Upper lobe of right lung (tissue), 1 donor: ENCODE measurements at places on chromosomes 5 and 9. TPM values are rescaled to one million over a fixed set of nuclear protein-coding genes. Genes with fewer than 3 reads are reported as not detected.

DNA sequence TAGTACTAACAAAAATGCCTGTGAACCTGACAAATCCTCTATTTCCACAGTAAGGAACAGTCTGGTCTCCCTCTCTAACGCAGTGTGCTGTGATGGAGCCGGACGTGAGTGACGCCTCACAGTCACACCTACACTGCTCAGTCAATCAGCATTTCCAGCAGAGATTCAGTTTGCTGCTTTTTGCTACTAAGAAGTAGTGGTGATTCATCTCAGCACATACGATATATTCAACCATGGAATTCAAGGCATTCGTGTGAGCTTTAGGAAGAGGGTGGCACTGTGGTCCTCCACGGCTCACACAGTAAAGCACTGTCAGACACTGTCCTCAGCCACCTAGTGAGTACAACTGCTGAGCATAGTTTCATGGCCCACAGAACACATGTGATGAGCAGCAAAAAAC is 70.9 kb downstream of the SETX start:
- H3K4me1 ChIP-seq = peaks cover 3% of the 10 kb centered on the region
- H3K4me3 ChIP-seq = no peak overlapping the region

Gene TRIP13
- total RNA-seq = 0.81 TPM

GRCh38 chr9:14358523-14358922 is 44.6 kb upstream of the NFIB start:
- no peak overlapping the region for H3K4me3 ChIP-seq
- no peak for DNase-seq
- H3K27me3 ChIP-seq = no peaks in the 10 kb centered on the region
- peaks cover 9% of the 10 kb centered on the region for H3K4me1 ChIP-seq
- no peaks in the 10 kb centered on the region for H3K36me3 ChIP-seq
- H3K27ac ChIP-seq = no peak overlapping the region

DNA sequence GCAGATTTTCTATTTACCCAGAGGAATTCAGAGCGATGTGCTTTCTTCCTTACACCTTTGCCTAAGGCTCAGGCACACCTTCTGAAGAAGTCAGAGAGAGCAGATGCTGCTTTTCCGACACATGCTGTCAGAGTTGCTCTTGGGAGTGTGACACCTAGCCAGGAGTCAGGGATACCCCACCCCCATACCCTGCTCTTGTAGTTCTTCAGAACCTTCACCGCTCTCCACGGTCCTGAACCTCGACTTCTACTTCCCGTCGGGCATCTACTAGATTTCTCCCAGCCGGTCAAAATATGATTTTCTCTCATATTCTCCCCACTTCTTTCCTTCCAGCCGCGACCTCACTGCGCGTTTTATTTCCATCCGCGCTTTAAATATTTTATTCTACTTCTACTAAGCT is 1.7 kb downstream of the GRIN3A start:
- H3K27me3 ChIP-seq = peaks cover 62% of the 10 kb centered on the region
- no peak for DNase-seq
- H3K27ac ChIP-seq = no peak overlapping the region
- no peaks in the 10 kb centered on the region for H3K36me3 ChIP-seq

DNA sequence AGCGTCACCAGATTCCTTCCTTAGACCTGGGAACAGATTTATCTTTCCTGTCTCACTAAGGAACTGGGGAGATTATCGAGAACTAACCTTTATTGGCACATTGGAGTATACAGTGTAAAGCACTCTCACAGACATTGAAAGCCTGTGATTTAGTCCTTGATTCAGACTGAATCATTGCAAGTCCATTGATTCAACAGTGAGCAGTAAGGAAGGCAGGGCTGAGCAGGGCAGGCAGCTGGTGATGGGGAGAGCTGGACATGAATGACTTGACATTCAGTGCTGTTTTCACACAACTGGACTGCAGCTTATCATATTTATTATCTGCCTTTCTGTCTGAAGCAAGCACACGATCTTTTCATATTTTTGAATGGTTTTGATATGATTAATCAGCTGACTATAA is 16.2 kb downstream of the ISOC1 start:
- H3K4me1 ChIP-seq = no peaks in the 10 kb centered on the region
- peaks cover 18% of the 10 kb centered on the region for H3K36me3 ChIP-seq
- DNase-seq = no peak
- no peaks in the 10 kb centered on the region for H3K27me3 ChIP-seq
- H3K4me3 ChIP-seq = no peak overlapping the region

- H3K4me3 ChIP-seq = no peak overlapping the region
- no peaks in the 10 kb centered on the region for H3K27me3 ChIP-seq
- H3K36me3 ChIP-seq = no peaks in the 10 kb centered on the region
- peaks cover 10% of the 10 kb centered on the region for H3K4me1 ChIP-seq
Measured at GRCh38 chr5:132669966-132670882, 3.6 kb upstream of the IL4 start.

DNA sequence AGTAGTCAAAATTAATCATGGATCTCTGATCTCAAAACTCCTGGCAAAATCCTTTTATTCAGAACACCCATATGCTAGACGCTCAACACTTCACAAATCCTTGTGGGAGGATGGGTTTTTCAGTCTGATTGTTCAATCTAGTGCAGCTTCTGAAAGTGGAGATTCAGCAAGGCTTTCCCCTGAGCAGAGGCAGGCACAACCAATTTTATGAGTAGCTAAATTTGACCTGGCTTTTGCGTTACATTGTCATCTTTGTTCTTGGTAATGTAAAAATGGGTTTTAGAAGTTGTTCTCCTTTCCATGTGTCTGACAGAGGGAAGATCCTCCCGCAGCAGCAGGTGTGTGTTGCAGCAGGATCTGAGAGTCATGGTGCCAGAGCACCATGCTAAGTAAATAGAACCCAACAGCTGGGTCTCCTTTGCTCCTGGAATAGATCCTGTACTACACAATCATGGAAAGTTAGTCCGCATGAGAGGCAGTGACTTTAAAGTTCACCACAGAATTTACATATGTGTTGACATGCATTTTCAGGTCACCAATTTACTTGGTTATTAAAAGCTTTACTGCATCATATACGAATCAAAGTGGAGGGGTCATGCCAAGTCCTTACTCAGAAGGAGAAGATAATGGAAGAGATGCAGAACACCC is 70.1 kb upstream of the MEF2C start:
- no peak overlapping the region for H3K27ac ChIP-seq
- DNase-seq = no peak
- no peak overlapping the region for H3K4me3 ChIP-seq
- no peaks in the 10 kb centered on the region for H3K4me1 ChIP-seq
- no peaks in the 10 kb centered on the region for H3K36me3 ChIP-seq

- no peak overlapping the region for H3K27ac ChIP-seq
- no peak overlapping the region for H3K4me3 ChIP-seq
- no peak for DNase-seq
- no peaks in the 10 kb centered on the region for H3K4me1 ChIP-seq
- no peaks in the 10 kb centered on the region for H3K36me3 ChIP-seq
- no peaks in the 10 kb centered on the region for H3K27me3 ChIP-seq
Measured at GRCh38 chr5:88892669-88893068, 9.7 kb upstream of the MEF2C start.
